Melanocyte of skin (primary cell): ENCODE measurements at places on chromosomes 2 and 18. TPM values are rescaled to one million over a fixed set of nuclear protein-coding genes. Genes with fewer than 3 reads are reported as not detected.

Gene CNGA3
- not detected in 2 replicates for total RNA-seq

Gene COLEC11
- under 0.01 and 0.15 TPM in 2 replicates for total RNA-seq

Gene TDRD15
- total RNA-seq, result not detected in 2 replicates

Gene CD226
- 0.93 and 1.7 TPM in 2 replicates for total RNA-seq

Gene ITGA4
- total RNA-seq, result 8.9 and 83.2 TPM in 2 replicates
